ENCODE measurements at places on chromosomes 12 and 14. TPM values are rescaled to one million over a fixed set of nuclear protein-coding genes. Genes with fewer than 3 reads are reported as not detected.

DNA sequence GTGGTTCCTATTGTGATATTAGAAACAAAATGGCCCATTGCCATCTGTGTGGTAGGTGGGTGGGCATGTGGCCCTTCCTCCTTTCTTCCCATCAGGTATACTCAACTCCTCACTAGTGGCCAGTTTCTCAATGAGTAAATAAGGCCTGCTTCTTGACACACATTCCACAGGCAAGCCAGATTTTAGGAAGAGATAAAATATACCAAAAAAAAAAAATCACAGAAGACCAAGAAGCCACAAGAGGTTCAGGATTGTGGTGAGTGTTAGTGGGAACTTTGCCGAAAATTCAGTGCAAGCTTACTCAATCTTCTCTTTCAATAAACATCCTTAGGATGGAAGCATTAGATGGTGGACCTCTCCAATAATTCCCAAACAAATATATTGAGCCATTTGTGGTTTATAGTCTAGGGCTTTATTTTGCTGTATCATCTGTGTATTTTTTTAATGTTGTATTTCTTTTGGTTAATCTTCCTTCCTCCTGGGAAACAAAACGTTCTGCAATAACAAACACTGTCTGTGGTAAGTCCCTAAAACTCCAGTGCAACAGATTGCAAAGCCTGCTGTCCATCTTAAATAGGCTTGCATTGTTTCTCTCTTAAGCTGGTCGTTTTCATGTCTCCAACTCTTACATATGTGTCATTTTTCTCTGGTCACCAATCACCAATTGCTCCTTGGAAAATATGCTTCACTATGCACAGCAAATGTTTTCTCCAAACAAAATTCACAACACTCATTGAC, 289.9 kb upstream of the KITLG start:
- peaks cover 29% of the 10 kb centered on the region for H3K4me1 ChIP-seq
- no peak for DNase-seq
- no peak overlapping the region for H3K27ac ChIP-seq

Gene SLC10A1
- not detected for total RNA-seq

Gene KCNK10
- total RNA-seq: 0.36 TPM

DNA sequence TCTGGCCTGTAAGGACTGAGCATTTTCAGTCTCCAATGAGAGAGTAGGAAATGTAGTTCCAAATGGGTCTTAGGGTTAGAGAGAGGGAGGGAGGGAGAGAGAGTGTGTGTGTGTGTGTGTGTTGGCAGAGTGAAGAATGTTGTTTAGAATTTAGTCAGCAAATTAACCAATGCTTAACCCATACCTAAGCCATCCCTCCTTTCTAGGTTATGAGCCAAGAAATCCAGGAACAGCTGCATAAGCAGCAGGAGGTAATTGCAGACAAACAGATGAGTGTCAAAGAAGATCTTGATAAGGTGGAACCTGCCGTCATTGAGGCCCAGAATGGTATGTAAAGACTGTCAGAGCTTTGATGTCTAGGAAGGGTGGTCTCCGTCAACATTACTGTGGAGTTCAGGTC, 56.9 kb downstream of the HSP90AA1 start:
- H3K4me3 ChIP-seq: no peak overlapping the region
- no peak for DNase-seq
- H3K36me3 ChIP-seq: peaks cover 94% of the 10 kb centered on the region
- no peaks in the 10 kb centered on the region for H3K27me3 ChIP-seq
- H3K27ac ChIP-seq: no peak overlapping the region
- no peaks in the 10 kb centered on the region for H3K4me1 ChIP-seq

GRCh38 chr12:61502179-61502578, 758.0 kb upstream of the USP15 start:
- H3K36me3 ChIP-seq: no peaks in the 10 kb centered on the region

DNA sequence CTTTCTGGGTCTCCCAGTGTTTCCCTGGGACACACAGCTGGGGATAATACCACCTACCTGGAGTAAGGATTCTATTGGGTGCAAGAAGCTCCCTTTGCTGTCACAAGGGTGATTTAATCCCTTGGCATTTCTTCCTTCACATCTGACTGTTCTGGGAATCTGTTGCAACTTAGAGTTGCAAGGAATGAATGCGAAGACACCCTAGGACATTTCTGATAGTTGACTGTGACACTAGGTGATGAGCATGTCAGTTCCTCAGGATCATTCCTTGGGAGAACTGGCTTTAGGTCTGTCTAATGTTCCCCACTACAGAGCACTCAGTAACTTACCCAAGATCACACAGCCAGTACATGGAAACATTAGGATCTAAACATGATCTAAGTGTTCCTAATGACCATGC, 593.6 kb downstream of the NRXN3 start:
- H3K27ac ChIP-seq: no peak overlapping the region
- H3K4me1 ChIP-seq: no peaks in the 10 kb centered on the region
- H3K27me3 ChIP-seq: no peaks in the 10 kb centered on the region

Gene PLEKHG7
- not detected for total RNA-seq

DNA sequence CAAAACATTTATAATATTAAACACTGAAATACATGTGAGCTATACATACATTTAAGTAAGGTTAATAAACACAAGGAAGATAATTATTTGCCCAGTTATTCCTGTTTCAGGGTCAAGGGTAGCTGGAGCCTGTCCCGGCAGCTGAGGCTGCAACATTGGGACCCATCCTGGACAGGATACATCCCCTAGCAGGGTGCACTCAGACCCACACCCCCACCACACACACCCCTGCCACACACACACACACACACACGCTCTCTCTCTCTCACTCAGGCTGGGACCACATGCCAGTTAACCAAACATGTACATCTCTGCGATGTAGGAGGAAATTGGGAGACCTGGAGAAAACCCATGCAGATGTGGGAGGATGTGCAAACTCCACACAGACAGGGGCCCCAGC, 112.6 kb upstream of the TMCC3 start:
- H3K36me3 ChIP-seq: no peaks in the 10 kb centered on the region
- H3K4me3 ChIP-seq: no peak overlapping the region
- H3K4me1 ChIP-seq: no peaks in the 10 kb centered on the region
- DNase-seq: no peak
- no peak overlapping the region for H3K27ac ChIP-seq

Gene GSC
- 1.1 TPM for total RNA-seq

- no peak overlapping the region for H3K27ac ChIP-seq
- no peaks in the 10 kb centered on the region for H3K36me3 ChIP-seq
- H3K4me1 ChIP-seq: no peaks in the 10 kb centered on the region
- DNase-seq: no peak
- no peaks in the 10 kb centered on the region for H3K27me3 ChIP-seq
- H3K4me3 ChIP-seq: no peak overlapping the region
Observed at GRCh38 chr14:75370416-75371205, 57.2 kb upstream of the JDP2 start.

GRCh38 chr12:79317179-79317847, 373.5 kb downstream of the PAWR start:
- no peak for DNase-seq
- no peaks in the 10 kb centered on the region for H3K27me3 ChIP-seq
- no peaks in the 10 kb centered on the region for H3K36me3 ChIP-seq
- no peaks in the 10 kb centered on the region for H3K4me1 ChIP-seq
- no peak overlapping the region for H3K4me3 ChIP-seq

Gene VAMP1
- 44.0 TPM for total RNA-seq

Gene VASH1
- total RNA-seq: 7.3 TPM

Measured in sigmoid colon (tissue), 7 donors.